ENCODE measurements at places on chromosomes 1 and 21.

DNA sequence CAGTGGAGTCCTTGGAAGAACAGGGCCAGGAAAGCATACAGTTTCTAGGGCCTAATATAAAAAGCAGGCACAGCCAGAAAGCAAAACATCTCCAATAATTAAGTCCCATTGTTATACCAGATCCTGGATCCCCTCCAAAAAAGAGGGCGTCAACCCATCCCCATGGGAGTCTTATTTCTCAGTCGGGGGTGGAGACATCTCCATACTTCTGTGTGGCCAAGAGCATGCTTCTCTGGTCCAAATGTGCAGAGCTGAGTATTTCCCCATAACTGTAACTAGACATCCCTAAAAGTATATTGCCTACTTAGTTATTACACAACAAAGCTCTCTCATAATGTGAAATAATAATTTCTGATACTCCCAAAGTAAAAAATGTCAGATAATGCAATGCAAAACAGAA is 104.2 kb upstream of the SOX13 start:
- H3K4me3 ChIP-seq = no peak overlapping the region
- H3K4me1 ChIP-seq = no peaks in the 10 kb centered on the region
- H3K27me3 ChIP-seq = peaks cover 2% of the 10 kb centered on the region
- H3K36me3 ChIP-seq = peaks cover 1% of the 10 kb centered on the region
- no peak for DNase-seq
- H3K27ac ChIP-seq = no peak overlapping the region

DNA sequence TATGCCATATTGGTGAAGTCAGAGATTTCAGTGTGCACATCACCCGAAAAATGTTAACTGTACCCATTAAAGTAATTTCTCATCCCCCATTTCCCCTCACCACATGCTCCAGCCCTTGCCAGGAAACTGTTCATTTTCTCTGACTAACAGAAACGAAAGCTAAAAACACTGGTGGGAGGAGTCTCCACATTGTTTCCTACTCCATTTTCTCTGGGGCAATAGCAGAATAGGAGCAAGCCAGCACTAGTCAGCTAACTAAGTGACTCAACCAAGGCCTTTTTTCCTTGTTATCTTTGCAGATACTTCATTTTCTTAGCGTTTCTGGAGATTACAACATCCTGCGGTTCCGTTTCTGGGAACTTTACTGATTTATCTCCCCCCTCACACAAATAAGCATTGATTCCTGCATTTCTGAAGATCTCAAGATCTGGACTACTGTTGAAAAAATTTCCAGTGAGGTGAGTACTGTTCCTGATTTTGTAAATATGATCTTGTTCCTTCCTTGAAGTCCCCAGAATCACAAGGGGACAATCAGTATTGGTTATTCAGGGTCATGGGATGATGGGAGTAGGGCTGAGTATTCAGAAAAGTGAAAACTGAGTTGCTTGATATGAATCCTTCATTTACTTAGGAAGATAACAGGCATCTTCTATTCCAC is at the start of gene IFI16:
Gene IFI16 (plus strand): TSS at position 204 of the 658 bp plus-strand sequence. CDS start 4,774 bp downstream, outside the sequence.
- H3K4me1 ChIP-seq = peaks cover 39% of the 10 kb centered on the region
- peaks cover 58% of the 10 kb centered on the region for H3K36me3 ChIP-seq
- no peaks in the 10 kb centered on the region for H3K27me3 ChIP-seq
- H3K27ac ChIP-seq = peak within 1 kb of the TSS; percentile 99
- peak within 1 kb of the TSS; percentile 91 for H3K4me3 ChIP-seq

DNA sequence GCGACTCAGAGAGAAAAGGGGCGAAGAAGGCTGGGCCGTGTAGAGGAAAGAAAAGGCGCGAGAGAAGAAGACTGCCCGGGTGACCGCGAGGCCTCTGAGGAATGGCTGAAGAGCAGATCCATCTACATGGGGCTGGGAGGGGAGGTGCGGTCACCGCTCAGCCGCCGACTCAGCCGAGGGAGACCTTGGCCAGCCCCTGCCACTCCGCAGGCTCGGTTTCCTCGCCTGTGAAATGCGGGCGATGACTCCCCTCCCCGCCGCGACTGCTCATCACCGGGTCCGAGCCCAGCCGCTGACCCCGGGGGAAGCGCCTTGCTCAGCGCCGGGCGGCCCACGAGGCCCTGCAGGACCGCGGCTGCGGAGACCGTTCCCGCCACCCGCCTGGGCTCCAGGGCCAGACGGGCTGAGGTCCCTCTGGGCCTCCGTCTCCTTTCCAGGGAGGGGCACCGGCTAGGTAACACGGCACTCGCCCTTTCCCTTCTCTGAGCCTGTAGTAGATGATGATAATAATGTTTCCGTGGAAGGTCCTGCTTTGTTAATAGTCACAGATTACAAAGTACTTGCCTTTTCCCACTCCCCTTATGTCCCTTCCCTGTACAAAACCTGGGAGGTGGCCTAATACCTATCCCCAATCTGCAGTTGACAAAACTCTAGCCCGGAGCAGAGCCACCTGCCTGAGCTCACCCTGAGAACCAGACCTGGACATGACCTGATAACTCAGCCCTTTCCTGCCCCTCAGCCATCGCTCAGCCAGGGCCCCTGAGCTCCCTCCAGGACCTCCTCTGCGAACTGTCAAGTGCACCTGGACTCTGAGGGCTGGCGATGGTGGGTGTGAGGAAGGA is 1.6 kb upstream of the BSND start:
- H3K4me1 ChIP-seq = peaks cover 18% of the 10 kb centered on the region
- no peaks in the 10 kb centered on the region for H3K36me3 ChIP-seq
- peaks cover 40% of the 10 kb centered on the region for H3K27me3 ChIP-seq
- DNase-seq = no peak
- no peak overlapping the region for H3K4me3 ChIP-seq

DNA sequence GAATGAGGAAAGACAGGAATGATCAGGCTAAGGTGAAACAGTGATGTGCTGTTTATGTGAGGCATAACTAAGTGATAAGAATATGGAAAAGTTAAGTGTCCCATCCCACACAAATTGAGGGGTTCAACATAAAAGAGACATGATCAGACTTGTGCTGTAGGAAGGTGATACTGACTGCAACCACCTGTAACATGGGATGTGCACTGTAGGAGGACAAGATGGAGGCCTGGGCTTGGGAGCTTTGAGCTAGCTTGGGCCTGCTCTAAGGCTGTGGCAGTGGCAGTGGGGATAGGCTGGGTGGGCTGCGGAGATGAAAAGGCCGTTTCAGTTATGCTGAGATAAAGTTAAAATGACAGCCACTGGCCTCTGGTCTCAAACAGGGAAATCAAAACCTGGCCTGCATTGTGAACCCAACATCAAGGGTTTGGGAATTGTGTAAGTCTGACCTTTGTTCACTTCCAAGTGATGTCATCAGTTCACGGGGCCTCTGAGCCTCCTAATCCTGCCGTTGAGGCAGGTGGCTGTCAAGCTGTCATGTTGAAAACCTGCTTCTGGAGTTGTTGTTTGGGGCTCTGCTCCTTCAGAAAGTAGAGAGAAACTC is 61.2 kb upstream of the TENT5C start:
- H3K36me3 ChIP-seq = no peaks in the 10 kb centered on the region
- H3K4me1 ChIP-seq = peaks cover 19% of the 10 kb centered on the region
- DNase-seq = no peak
- no peak overlapping the region for H3K4me3 ChIP-seq

All from activated naive CD4-positive, alpha-beta T cell treated with anti-CD3 and anti-CD28 coated beads for 36 hours (primary cell).